ENCODE measurements at places on chromosomes 7 and 10. TPM values are rescaled to one million over a fixed set of nuclear protein-coding genes. Genes with fewer than 3 reads are reported as not detected.

DNA sequence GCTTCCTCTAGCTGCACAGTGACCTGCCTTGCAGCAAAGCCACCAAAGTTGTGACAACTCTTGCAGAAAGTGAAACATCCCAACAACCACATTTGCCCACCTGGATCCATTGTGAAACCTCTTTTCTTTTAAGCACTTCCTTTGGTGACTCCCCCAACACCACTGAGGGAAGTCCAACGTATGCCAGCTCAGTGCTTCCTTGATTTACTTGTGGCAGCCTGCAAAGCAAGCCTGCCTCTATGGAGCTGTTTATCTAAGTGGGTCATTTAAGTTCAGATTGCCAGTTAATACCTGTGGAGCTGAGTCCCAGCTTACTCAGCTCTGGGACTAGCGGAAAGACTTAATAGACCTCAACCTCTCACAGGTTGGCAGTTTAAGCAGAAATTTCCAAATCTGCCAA lies 230.8 kb upstream of the GHITM start:
- DNase-seq, result no peak

DNA sequence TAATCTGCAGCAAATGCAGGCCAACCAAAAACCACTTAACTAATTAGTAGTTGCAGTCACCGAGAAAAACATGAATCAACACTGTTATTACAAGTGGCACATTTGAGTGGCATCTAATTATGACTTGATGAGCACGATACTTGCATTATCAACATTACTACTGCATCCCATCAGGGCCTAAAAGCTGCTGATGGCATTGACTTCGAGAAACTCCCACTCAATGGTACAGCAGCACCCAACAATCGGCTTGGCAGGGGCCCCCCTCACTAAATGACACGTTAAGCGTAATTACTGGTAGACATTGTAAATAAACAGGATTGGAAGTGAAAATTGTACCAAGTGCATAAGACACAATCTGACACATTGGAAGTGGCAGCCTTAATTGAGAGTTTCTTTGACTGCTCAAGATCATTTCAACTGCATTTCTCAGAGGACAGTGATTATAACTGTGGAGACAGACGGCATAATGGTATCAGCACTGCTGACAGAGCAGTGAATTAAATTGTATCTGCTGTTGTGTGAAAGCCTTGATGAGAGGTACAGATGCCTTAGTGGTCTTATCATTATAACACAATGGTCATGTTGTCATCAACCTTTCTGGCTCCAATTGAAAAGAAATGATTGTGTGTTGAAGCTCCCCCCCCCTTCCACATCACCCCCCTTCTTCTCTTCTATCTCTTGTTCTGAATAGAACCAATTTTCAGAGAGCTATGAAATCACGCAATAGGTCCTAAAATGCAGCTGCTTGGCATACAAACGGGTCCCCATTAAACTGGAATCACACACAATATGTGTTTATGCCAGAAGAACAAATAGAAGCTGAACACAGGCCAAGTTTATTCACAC lies 43.4 kb downstream of the SHTN1 start:
- no peak for DNase-seq

DNA sequence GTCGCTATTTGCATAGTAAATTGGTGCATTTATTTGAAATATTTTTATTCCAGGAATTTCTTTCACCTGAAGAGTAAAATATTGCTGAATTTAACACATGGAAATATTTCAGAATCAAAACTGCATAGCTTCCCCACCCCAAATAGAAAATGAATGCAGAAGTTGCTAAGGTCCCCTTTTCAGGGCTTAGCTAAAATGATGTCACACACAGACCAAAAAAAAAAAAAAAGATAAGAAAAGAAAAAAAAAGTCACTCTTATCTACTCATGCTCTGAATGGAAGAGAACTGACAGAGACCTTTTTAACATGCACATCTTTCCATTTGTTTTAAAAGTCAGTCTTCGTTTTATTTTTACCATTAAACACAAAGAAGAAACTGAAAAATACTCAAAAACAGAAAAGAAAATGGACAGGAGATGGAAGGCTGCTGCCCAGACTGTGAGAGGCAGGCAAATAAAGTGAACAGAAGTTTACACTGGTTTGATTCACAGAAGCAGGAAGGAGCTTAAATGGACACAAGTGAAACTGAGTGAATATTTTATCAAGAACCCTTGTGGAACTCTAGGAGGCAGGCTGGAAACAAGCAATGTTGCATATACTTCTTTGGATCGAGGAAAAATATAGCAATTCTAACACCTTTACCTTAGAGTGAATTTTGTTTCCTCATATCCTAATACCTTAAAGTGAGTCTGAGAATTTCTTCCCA lies 32.0 kb downstream of the PSMC2 start:
- DNase-seq, result no peak

GRCh38 chr10:86180861-86181260 lies 185.7 kb downstream of the GRID1 start:
- DNase-seq, result no peak

DNA sequence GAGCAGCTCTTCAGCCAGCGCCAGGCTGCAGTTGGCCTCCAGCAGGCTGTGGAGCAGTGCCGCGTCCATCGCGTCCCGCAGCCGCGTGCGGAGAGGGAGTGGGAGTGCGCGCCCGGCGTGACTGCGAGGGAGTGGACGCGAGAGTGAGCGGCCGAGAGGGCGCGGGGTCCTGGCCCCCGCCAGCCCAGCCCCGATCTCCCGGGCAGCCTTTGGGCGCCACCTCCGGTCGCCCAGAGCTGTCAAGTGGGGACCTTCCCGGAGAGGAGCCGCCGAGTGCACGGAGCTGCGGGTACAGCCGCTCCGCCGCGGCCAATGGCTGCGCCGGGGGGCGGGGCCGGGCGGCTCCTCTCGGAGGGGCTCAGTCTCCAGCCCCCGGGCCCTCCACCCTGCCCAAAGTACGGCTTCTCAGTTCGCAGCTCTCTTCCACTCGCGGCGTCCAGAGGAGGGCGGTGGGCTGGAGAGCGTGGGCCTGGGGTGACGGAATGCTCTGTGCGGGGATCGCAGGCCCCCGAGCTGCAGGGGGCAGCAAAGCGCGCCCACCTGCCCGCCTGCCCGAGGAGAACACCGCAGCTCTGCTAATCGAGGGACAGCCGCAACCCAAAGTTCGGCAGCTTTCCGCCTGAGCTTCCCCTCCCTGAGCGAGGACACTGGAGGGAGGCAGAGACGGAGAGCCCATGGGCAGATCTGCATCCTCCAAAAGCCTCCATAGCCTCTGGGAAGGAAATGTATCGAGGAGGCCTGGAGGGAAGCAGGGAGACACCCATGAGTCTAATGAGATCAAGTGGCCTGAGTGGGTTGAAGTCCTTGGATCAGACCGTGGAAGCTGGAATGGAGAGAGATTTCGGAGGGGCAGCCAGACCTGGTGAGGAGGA lies at the start of gene CRHR2:
CRHR2 (minus strand) TSS at position 245 of the 872 bp plus-strand sequence; CDS start at position 69, 176 bp downstream.
- DNase-seq, result peak; percentile 78

DNA sequence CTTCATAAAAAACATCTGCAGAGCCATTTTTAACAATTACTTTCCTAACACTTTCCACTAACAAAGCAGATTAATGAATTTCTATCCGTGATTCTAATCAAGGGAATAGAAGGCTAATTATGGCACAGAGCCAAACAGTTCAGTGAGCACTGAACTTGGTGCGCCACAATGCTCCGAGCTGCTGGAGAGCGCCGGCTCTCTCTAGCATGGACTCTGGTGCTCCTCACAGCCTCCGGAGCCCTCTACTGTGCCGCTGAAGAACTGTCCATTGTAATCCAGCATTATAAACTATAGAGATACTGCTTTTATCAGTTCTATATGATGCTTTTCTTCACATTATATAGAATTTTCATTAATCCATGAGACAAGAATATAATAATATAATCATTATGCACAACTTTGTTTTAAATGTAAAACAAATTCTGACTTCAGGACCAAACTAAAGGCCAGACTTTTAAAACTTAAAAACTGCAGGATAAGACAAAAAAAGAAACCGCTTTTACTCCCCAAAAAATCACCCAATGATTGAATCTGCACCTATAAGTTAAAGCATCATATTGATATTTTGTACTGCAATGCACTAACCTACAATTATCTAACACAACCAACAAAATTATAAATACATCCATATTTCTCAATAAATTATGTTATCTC lies 123.6 kb downstream of the RNF32 start:
- DNase-seq, result peak; percentile 75

DNA sequence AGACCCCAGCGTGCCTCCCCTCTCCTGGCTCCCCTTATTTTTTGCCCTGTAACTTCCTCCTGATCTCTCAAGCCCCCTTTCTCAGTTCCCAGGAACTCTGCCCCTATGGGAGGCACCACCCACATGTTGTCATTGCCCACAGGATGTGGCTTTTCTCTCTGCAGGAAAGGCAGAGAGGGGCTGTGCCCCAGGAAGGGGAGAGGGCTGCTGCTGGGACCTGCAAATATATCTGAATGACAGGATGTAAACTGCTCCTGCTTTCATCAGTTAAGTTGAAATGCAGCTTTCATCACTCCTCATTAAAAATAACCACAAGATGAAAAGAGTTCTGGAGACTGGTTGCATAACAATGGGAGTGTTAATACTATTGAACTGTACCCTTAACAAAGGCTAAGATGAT lies 103.3 kb downstream of the CLEC2L start:
- no peak for DNase-seq

DNA sequence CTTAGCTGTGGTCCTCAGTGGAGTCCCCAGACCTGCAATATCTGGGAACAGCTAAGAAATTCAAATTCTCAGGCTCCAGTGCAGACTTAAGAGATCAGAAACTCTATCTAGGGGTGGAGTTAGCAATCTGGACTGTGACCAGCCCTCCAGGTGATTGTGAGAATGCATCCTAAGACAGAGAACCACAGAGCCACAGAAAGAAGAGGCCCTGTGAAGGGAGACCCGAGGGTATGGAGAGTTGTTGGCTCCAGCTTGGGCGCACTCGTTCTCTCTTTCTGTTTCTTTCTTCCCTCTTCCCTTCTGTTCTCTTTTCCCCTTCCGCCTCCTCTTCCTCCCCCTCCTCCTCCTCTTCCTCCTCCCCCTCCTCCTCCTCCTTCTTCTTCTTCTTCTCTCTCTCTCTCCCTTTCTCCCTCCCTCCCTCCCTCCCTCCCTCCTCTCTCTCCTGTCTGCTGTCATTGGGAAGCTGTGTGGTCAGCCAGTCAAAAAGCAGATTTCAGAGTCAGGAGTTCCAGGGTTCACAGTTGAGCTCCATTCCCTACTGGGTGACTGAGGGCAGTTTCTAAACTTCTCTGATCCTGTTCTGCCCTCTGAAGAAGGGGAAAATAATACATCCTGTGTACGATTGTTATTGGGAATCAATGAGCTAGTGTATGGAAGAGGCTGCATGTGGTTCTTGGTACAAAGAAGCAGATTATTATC lies 62.1 kb upstream of the STEAP1B start:
- no peak for DNase-seq

- peak; percentile 8 for DNase-seq
These were observed 274.7 kb upstream of the FZD8 start for GRCh38 chr10:35916791-35917190.

DNA sequence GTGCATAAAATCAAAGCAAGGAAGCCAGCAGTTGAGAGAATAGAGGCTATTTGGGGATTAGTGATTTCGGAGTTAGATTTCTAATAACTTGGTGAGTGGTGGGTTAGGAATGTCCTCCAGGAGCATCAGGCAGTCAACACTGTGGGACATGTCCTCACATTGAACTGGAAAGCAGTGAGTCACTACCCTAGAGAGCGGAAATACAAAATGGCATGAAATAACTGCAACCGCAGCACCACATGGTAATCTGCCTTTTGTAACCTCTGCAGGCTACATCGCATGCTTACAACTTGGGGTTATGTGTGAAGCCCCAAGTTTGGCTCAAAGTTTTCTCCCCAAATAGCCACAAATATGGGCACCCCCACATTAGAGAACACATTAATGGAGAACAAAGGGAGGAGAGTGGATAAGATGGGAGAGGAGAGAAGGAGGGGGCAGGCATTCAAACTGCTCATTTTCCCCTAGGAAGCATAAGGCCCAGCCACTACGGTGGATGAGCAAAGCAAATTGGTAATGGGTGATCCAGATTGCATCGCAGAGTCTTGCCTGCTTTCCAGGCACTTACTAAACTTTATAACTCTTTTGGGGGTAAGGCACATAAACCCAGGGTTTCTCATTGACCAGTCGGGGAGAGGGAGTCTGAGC lies 22.0 kb upstream of the SLF2 start:
- DNase-seq, result no peak

DNA sequence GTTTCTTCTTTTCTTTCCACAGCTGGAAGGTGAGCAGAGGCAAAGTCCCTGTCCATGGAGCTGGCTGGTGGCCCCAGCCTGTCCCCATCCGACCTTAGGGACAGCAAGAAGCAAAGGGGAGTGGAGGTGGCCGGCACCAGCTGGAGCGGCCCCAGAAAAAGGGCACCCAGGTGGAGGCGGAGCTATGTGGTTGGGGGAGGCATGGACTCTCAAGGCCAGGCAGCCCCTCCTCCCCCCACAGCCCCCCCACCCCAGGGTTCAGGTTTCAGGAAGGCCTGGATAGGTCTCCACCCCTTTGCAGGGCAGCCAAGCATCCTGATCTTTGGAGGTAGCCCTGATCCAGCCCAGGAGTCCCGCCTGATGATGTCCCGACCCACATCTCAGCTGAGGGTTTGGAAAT lies at the start of gene SSC4D:
SSC4D (minus strand) TSS at position 161 of the 400 bp plus-strand sequence. CDS start 5,258 bp downstream, outside the sequence.
- peak; percentile 67 for DNase-seq

DNA sequence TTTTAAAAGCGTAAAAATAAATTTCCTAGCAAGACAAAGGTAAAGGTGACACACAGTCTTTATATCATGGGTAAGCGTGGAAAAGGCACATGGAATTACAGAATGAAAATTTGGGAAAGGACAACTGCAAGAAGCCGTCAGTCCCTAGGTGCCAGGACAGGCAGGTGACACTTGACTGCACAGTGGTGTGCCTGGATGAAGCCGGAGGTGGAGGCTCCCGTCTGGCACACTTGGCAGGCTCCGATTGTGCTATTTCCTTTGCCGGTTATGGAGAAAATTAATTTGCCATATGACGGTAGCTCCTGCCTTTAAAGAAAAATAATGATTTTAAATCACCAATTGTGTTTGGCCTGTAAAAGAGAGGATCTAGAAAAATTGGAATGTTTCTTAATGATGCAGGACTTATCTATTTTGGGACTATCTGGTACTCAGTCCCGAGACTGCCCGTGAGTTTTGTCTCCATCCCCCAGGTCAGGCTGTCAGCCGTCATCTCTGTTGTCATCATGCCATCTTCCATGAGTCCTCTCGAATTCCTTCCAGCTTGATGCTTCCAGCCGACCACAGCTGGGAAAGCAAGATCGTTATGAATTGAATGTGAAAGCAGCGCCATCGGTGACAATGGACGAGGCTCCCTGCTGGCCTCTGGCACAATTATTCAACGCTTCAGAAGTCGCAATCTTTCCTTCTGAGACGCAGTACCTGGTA lies 56.2 kb upstream of the MGMT start:
- DNase-seq, result no peak

- no peak for DNase-seq
These were observed 64.4 kb downstream of the EPDR1 start for GRCh38 chr7:37984750-37985390.

GRCh38 chr7:149422914-149423301 lies 38.0 kb downstream of the ZNF777 start:
- DNase-seq, result no peak

ARID5B gene
- 1.8 TPM for total RNA-seq

VGF gene
- total RNA-seq, result 1.6 TPM

ACSL5 gene
- total RNA-seq, result not detected

TWIST1 gene
- total RNA-seq, result not detected

FAM13C gene
- total RNA-seq, result 3.1 TPM

NUTM2E gene
- total RNA-seq, result 0.09 TPM

FAM24B gene
- total RNA-seq, result not detected

TUBB8 gene
- total RNA-seq, result 1.9 TPM

COL28A1 gene
- 0.60 TPM for total RNA-seq

ASB10 gene
- total RNA-seq, result not detected

ASCC1 gene
- total RNA-seq, result 41.8 TPM
